Stimulated activated CD8-positive, alpha-beta memory T cell treated with anti-CD3 and anti-CD28 coated beads, Interleukin-7, amount 100 ng/mL, for 1 hour (primary cell): ENCODE measurements at places on chromosomes 12 and 14.

GRCh38 chr12:98328467-98328866 is 186.9 kb upstream of the TMPO start:
- no peak for DNase-seq

GRCh38 chr12:95789126-95790032 is 1.2 kb downstream of the NTN4 start:
- no peak for DNase-seq

- DNase-seq, result no peak
These were observed 42.0 kb upstream of the BMAL2 start for GRCh38 chr12:27290501-27291168.

- no peak for DNase-seq
These were observed 2.4 kb upstream of the CALCOCO1 start for GRCh38 chr12:53729644-53730043.

GRCh38 chr14:24279301-24280186 is 8.1 kb upstream of the RABGGTA start:
- no peak for DNase-seq

DNA sequence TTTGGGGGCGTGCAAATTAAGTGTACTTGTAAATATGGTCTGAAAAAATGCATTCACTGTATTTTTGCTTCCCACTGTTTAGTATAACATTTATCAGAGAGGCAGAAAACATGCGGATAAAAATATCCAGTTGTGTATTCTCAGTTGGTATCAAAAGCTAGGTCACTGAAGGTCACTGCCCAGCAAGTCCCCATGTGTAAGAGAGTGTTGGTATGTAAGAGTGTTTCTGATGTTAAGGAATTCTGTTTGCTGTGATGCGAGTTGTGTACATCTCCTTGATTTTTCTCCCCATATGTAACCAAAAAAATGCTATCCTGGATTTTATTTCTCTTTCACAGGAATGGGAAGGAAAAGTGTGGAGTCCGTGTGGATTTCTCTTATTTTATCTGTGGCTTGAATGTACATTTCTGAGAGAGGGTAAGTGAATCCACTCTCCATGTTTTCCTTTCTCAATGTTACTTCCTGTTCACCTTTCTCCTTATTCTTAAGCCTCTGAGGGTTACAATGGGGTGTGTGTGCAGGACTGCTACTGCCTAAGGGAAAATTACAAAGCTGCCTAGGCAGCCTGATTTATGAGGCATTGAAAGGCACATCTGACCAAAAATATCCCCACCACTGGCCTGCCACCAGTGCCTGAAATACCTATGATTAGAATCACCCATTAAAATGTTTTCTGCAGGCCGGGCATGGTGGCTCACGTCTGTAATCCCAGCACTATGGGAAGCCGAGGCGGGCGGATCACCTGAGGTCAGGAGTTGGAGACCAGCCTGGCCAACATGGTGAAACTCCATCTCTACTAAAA is 97.9 kb upstream of the USP44 start:
- DNase-seq, result no peak

DNA sequence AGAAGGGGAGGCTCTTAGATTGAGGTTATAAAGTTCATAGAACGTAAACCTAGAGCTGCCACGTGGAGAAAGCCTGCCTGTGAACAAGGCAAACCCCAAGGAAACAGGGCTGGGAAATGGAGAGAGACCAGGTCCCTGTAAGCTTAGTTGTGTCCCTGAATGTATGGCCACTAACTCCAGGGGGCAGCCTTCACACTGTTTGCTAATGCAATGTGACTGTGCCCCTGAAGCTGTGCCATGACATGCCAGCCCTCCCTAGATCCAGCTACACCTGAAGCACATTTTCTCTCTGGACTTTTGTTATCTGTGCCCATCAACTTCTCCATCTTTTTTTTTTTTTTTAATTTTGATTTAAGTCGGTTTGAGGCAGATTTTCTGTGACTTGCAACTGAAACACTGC is 60.6 kb upstream of the TMCC3 start:
- no peak for DNase-seq

- DNase-seq, result no peak
These were observed 63.7 kb downstream of the ZNF664 start for GRCh38 chr12:124036657-124037109.

DNA sequence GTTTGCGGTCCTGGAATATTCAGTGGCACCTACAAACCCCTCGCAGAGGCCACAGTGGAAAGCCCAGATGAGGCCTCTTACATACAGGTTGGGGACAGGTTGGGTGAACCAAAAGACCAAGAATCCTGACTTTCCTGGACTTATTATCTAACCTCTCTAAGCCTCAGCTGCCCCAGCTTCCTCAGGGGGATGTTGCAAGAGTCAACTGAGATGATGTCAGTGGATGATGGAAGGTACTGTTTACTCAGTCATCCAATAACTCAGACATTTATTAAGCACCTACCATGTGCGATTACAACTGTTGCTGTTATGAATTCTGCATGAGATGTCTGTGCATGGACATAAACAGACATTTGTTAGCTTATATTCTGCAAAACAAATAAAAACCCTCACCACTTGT is 72.8 kb downstream of the RFX4 start:
- no peak for DNase-seq

DNA sequence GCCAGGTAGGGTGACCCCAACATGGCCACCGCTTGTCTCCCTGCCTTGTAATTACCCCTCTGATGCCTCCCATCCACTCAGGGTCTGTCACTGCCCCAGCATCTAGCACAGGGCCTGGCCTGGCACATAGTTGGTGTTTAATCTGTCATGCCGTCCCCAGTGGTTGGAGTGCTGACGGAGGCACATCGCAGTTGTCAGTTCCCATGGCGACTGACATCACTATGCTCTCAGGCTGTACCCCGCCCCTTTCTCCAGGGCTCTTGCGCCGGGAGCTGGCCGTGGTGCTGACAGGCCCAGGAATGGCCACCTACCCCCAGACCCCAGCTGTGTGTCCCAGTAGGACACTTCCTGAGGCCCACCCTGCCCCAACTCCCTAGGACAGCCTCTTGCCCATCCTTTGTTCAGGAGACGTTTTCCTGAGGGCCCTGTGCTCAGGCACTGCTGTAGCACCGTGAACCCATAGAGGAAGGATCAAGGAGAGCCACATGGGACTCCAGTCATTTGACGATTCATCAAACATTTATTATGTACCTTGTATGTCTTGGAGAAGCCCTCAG is 23.0 kb downstream of the FAM222A start:
- no peak for DNase-seq

DNA sequence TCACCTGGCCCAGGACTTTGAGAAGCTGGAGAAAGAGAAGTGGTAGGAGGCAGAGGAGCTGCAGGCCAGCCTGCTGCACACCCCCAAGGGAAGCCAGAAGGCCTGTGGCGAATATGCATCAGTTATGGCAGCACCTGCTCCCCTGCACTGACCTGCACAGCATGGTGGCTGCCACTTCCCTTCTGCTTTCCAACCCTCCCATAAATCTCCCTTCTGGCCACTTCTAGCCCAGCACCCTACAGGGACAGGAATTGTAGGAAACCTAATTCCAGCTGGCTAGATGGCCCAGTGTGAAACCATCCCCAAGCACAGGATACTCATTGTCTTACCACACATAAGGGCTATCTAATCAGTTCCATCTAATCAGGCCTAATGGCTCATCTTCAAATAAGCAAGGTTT is 136.3 kb downstream of the TBX3 start:
- DNase-seq, result no peak

GRCh38 chr12:117067638-117068037 is 31.6 kb downstream of the TESC start:
- no peak for DNase-seq

DNA sequence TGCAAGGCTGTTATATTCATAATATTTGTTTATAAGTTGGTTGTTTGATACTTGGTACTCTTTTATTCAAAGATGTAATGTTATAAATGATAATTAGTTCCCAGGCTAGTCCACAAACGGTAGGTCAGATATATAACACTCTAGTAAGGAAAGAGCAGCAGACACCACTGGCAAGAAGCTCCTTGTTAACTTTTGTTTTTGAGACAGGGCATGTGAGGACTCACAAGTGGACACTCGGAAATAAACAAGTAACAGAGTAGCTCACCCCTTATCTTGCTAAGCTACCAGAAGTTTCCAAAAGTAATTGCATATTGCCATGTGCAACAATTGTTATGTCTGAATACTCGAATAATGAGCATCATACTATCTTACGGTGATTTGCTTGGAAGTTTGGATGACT is 38.6 kb upstream of the YARS2 start:
- DNase-seq, result no peak

DNA sequence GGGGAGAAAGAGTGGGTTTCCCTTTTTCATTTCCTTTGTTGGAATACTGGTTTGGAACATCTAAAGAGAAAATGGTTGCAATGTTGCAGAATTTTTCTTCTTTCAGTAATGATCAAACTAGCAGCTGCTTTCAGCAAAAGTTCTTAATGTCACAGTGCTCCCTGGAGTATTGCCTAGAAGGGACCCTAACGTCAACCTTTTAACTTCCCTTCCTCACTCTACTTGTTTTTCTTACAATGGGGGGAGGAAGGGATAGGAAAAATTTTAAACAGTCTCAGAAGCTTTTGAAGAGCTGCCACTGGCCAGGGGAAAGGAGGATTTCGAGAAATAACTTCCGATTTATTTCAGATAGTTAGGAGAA is 521.8 kb downstream of the MED13L start:
- no peak for DNase-seq

- DNase-seq, result no peak
These were observed 119.7 kb upstream of the PARP11 start for GRCh38 chr12:3992945-3993344.

- DNase-seq, result no peak
These were observed 9.1 kb downstream of the NPAS3 start for GRCh38 chr14:32947792-32948191.

DNA sequence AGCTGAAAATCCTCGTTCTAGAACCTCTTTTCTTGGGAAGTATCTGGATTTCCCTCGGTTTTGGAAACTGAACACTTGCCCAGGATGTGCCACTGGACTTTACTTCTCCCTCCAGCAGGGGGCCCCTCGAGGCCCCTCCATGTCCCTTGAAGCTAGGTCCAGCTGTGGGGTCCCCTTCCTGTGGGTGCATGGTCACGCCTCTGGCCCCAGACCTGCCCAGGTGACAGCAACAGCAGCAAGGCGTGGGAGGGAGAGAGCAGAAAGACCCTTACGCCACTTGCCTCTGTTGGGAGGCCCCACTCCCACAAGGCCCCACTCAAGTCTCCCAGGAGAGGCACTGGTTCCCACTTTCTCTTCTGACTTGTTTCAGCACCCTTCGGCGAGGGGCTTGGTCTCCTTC is 3.1 kb downstream of the SLC25A29 start:
- DNase-seq, result no peak

- no peak for DNase-seq
These were observed 53.5 kb downstream of the SLC38A6 start for GRCh38 chr14:61034416-61035120.

GRCh38 chr12:19761463-19761862 is 322.2 kb downstream of the AEBP2 start:
- no peak for DNase-seq

DNA sequence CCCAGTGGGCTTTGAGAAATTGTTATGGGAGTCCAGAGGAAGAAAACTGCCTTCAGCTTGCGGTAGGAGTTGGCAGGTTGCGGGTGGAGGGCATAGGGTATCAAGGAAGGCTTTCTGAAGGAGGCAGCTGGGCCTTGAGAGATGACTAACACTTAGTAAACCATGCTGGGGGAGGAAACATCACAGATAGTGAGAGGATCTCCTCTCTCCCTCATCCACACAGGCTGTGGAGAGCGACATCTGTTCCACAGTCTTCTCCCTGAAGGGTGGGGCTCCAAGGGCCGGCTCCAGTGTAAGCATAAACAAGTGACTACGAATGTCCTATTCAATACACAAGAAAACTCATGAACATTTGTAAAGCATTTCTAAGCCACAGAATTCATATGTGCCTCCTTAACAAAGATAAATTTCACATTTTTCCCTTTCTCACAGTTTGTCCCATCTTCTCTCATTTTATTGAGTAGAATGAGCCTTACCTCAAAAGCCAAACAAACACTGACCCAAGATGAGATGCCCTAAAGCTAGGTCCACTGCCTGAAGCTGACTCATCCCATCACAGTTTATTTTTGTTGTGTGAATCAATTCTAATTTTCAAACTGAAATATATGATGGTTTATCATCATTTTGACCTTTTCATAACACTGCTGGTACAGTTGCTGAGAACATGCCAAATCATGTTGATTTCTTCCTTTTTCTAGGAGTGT is 227.9 kb downstream of the SLC25A21 start:
- DNase-seq, result no peak

- no peak for DNase-seq
These were observed 44.4 kb upstream of the GSG1 start for GRCh38 chr12:13147688-13148484.

GRCh38 chr12:112822056-112822455 is 30.5 kb downstream of the RPH3A start:
- DNase-seq, result no peak

DNA sequence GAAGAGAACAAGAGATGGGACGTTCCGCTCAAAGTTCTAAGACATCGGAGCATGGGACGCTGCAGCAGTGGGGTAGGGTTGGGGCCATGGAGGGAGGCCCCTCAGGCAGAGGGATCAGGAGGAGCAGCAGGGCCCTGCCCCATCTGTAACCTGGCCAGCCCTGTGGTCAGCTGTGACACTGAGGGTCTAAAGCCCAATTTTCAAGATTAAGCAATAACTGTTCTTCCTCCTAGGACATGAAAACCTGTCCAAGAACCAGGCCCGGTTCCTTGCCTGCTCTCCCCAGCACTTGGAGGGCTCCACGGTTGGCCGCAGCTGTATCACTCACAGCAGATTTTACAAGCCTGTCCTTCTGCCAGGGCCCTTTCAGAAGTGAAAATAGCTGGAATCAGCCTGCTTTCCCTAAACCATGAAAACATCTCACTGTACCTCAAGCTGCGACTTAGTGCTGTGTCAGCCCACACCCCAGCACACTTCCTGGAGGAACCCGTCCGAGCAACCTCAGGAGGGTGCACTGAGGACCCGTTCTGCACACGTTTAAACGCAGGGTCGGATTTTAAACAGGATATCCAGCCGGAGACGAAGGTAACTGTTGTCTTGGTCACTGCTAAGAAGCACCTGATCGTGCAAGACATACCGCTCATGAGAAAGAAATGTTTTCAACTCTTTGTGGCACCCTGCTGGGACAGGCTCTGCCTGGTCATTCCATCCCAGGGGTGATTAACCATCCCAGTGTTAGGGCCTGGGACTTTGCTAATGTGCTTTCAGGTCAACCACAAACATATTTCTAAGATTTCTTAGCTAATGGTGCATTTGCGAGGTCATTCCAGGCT is 201.9 kb upstream of the DIO3 start:
- no peak for DNase-seq

DNA sequence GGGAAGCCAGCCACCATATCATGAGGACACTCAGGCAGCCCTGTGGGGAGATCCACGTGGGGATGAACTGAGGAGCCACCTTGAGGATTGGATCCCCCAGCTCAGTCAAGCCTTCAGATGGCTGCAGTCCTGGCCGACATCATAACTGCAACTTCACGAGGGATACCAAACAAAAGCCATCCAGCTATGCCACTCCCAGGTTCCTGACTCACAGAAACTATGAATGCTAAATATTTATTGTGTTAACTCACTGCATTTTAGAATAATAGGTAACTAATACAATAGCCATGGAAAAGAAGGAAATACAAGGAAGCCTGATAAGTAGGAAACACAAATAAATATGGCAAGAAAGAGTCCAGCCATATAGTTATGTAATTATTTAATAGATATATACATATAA is 42.1 kb upstream of the FAM222A start:
- no peak for DNase-seq
